C1 segment of cervical spinal cord (tissue), 14 donors: ENCODE measurements at places on chromosomes 2 and 18.

DNA sequence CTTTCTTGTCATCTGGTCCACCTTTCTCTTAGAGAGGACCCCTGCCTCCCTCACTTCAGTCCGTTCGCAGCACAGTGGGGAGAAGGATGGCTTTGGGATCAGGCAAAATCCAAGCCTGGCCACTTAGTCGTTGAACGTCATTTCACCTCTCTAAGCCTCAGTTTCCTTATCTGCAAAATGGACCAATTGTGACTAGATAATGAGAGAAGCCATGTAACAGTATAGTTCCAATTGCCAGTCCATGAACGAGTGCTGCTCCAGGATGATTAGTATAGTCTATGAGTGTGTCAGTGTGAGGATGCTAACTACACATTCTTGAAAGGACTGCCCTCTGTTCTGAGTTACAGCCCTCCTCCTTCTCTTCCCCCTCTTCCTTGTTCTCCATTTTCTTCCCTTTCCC is 1.1 kb downstream of the INHA start:
- DNase-seq: no peak

- no peak for DNase-seq
These were observed 28.6 kb downstream of the ITM2C start for GRCh38 chr2:230893338-230893737.

- DNase-seq: no peak
These were observed 94.6 kb upstream of the CHAC2 start for GRCh38 chr2:53672881-53673522.

DNA sequence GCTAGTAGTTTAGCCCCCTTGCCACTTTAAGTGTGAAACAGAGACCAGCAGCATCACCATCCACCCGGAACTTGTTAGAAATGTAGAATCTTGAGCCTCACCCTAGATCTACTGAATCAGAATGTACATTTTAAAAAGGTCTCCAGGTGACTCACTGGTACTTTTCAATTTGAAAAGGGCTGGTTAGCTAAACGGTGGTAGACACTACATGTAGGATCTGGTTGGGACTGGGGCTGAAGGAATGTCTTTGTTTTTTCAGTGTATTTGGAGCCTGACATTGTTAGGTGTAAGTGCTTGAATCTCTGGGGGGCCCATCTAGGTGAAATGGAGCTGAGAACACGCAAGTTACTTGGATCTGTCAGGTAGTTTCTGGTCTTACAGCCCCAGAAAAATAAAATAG is 44.0 kb upstream of the XPO1 start:
- no peak for DNase-seq

- DNase-seq: no peak
These were observed 336.8 kb downstream of the RBM43 start for GRCh38 chr2:150924878-150925277.
